ENCODE measurements at places on chromosomes 1 and 21.

DNA sequence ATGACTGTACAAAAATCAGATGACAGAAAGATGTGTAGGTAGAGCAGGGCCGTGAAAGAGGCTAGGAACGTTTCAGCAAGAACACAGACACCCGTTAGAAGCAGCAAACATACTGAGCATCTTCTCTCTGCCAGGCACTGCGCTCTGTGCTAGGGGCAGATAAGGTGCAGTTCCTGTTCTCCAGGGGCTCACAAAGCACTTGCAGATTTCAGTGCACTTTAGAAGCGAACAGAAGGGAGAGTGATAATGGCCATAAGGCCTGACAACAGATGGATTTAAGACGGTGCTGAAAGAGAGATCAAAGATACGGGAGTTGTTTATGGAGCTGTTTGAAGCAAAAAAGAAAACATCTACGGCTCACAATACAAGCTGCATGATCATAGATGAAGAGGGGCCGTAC lies 200.3 kb upstream of the FOXD3 start:
- DNase-seq, result no peak

DNA sequence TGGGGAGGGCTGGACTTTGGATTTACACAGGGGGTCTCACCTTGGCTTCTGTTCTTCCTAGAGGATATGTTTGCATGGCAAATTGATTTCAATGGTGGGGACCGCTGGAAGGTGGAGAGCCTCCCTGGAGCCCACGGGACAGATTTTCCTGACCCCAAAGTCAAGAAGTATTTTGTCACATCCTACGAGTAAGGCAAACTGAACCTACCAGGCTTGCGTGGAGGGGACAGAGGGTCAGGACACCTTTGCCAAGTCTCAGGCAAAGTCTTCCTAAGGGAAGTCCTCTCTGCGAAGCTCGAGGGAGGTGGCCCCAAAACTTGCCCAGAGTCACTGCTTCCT lies 7.2 kb downstream of the FBXO6 start:
- no peak for DNase-seq

DNA sequence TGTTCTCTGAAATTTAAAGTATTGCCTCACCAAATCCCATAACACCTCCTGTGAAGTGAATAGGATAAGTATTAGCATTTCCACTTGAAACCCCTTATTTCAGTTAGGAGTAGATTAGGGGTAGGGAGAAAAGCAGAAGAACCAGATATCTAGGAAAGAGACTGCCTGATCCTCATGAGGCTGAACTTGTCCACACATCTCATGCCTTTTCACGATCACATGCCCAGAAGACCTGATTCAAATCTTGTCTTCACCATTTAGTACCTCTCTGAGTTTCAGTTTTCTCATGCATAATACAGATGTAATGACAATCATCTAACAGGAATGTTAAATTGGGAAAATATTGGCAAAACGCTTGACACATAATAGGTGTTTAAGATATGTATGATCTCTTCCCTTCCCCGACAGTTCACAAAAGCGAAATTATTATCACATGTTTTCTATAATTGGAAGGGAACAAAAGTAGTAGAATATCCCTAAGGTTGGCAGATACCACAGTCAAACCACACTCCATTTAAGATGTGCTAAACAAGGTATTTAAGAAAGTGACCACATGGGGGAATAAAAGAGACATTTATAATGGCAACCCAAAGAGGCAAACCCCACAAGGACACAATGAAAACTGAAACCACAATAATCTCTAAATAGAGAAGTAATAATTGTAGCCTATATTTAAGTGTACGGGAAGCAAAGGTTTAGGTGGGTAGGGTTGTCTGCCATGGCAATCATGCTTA lies 25.2 kb downstream of the GFI1 start:
- no peak for DNase-seq

DNA sequence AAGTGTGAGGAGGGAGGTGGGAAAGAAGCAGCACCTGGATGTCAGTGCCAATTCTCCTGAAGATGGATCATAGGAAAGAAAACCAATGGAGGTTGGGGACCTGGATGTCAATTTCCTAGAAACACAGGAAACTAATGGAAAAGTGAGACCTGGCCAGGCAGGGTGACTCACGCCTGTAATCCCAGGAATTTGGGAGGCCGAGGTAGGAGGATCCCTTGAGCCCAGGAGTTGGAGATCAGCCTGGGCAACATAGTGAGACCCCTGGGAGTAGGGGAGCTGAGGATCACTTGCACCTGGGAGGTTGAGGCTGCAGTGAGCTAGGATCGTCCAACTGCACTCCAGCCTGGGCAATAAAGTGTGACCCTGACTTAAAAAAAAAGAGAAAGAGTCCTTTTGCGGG lies 21.4 kb upstream of the SLC9A1 start:
- DNase-seq, result no peak
